ENCODE measurements at places on chromosomes 13 and 19.

- no peak for DNase-seq
Observed at GRCh38 chr13:26061947-26062346, 10.1 kb upstream of the SHISA2 start.

- no peak for DNase-seq
Observed at GRCh38 chr19:49438261-49438660, 3.1 kb downstream of the SLC17A7 start.

DNA sequence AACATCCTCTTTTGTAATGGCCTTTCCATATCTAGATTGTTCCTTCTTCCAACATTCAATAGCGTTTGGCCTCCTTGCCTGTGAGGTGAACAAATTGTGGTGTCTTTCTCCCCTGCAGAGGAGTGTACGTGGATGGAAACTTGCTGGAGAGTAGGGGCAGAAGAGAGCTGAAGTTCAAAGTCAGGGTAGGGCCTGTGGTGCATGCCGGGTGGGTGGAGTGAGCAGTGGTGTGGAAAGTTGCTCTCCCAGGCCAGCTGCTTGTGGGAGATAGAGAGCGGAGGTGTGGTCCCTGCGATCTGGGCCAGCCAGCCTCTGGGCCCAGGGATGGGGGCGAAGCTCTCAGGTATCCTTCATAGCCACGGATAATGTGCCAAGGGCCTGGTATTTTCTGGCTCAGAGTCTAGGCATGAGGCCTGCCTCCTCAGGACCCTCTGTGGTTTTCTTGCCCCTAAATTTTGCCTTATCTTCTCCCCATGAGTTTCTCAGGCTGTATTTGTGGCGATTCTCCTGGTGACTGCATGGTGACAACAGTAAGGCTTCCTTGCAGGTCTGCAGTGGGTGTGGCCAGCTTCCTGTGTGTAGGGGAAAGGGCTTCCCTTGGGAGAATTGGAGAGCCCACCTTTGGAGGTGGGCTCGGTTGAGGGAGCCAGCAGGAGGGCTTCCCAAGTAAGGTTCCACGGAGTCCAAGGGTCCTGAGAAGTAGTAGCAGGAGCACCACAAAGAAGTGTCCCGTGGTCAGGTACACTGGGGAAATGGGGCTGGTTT is 6.7 kb downstream of the RGCC start:
- DNase-seq: no peak

DNA sequence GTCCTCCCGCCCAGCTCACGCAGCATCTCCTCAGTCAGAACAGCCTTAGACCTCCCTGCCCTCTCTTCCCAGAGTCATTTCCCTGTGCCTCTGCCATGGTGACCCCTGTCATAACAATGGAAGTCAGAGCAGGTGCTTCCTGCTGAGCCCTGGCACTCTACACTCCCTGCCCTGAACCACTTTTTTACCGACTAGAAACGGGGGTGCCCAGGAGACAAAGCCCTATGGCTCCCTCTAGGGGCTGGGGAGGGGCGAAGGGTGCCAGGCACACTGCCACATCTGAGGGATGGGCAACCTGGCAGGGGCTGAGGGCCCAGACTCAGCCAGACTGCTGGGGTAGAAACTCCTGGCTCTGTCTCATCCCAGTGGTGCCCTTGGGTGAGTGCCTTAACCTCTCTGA is 16.4 kb downstream of the ZNF574 start:
- peak; percentile 81 for DNase-seq

DNA sequence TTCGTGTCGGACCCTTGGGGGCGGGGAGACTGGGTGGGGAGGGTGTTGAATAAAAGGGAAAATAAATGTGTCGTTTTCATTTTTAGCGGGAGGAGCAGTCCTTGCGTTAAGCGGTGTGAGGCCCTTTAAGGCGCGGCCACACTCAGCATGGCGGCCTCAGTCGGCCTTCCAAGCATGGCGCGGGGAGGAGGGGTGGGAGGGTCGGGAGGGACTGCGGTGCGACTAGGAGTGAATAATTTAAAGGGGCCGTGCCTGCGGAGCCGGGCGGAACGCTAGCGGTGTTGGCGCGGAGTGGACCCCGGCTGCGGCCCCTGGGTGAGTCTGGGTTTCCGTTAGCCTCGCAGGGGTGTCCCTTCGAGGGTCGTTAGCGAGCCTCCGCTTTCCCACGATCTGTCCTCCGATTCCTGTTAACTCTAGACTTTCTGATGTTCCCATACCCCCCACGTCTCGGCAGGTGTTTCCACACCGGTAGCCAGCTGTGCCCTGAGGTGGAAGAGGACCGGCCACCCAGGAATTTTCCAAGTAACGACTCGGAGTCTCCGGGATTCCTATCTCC is 1.5 kb upstream of the PNPLA6 start:
- DNase-seq: peak; percentile 88

- no peak for DNase-seq
Observed at GRCh38 chr13:98299966-98300350, 122.9 kb upstream of the RNF113B start.

DNA sequence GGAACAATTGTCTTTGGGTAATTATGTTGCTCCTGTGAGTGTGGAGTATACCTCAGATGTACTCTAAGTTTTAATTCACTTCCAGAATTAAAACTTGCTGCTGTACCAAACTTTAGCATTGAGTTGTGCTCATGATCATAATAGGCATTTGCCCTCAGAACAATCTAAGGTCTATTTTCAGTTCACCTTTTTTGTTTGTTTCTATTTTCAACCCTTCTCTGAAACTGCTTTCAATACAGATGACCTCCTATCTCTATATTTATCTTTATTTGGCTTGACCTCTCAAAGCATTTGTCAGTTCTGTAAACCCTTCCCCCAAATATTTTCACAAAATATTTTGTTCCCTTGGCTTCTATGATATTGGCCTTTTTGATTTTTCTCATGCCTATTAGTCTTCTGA is 873.0 kb downstream of the OLFM4 start:
- no peak for DNase-seq

GRCh38 chr13:110937511-110938285 is 22.8 kb upstream of the ANKRD10 start:
- DNase-seq: no peak

DNA sequence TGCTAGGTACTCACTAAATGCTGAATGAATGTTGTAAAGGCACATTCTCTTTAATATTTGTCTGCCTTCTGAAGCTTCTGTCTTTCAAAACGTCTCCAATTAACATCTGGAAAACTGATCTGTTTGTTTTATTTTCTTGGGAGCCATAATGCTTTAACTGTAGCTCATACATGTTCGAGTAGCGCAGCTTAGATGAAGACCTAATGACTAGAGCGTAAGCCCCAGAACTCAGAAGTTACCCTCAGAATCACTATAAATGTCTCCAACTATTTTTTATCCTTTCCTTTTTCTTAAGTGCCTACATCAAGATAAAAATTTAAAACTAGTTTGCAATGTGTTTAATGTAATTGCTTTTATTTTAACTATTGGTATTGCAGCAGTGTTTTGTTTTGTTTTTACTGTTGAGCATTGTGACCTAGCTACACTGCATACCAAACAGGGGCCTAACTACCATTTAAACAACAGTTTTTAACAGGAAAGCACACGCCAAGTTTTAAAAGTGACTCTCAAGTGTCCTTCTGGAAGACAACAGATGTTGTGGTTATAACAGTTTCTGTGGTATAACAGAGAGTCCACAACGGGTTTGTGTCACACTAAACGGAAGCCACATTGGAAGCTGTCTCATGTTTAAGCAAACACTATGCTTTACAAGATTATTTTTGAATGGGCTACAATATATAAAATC is 42.0 kb downstream of the MRPL57 start:
- DNase-seq: no peak

- no peak for DNase-seq
Observed at GRCh38 chr13:73717632-73718031, 416.6 kb downstream of the KLF12 start.
